ENCODE measurements at places on chromosomes 2 and 18.

DNA sequence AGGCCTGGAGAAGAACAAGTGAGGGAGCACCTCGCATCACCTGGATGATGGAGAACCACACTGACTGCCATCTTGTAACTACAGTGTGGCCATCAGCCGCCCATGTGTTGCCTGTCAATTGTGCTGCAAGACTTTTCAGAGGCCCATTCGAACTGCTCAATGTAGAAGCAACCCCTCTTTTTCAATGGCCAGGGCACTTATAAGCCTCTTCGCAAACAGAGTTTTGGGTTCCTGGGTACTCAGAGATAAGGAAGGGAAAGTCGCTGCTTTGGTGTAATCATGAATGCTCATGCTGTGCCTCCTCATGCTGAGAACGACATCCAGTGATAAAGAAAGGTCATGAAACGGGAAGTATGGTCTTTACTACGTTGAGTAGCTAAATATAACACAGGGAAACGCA, 143.9 kb upstream of the SLC39A10 start:
- DNase-seq, result no peak

- DNase-seq, result no peak
Observed at GRCh38 chr2:58904095-58904494, 663.0 kb upstream of the FANCL start.

GRCh38 chr2:191041418-191042161, 27.6 kb upstream of the STAT1 start:
- DNase-seq, result no peak

GRCh38 chr2:175004730-175004979, 526 bp downstream of the CHN1 start:
- no peak for DNase-seq

DNA sequence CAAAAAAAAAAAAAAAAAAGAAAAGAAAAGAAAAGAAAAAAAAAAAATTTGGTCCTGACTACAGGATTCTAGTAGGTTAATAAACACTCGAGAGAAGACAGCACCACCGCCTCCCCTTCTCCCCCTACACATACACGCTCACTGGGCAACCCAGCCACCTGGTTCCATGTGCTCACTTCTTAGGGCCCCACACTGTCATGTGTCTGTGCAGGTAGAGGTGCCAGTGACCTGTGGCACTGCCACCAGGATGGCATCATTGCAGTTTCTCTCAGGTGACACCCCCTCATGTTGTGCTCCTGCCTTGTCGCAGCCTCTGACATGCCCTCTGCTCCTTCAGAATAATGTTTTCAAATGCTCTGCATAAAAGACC, 39.7 kb upstream of the LYPD6B start:
- DNase-seq, result no peak

Measured in non-pigmented ciliary epithelial cell (primary cell).